Activated T-helper 1 cell treated with Interleukin-2 at 50 U/mL for 16 hours (primary cell): ENCODE measurements at places on chromosomes 12 and 14.

DNA sequence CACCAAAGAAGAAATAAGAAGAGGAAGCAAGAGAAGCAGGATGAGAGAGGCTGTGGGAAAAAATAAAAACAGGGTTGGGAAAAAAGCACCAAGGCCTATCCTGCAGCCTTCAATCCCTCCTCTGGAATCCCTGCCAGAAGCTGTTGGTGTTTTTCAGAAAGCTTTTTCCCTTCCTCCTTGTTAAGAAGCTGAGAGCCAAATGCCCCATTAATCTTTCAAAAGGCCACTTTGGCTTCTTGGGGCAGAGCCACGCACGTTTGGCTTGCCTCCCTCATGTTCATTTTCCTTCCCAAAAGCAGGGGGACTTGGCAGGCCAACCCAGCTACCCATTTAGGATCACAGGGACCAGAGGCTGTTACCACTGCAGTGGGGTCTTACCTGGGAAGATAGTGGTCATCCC is 365.3 kb downstream of the NUAK1 start:
- no peak for DNase-seq

DNA sequence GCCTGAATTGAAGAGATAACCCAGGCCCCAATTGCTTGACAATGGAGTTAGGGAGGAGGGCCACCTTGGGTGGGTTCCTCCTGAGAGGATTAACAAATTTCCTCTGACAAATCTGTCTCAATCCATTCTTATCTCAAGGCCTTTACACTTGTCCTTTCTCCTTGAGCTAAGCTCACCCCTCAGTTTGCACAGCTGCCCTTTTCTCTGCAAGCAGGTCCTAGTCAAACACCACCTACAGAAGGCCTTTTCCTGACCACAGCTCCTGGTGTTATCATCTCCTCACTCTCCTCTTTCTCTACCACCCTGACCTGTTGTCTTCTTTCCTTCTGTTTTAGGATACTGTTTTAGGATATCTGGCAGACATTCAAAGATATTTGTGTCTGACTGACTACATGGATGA is 26.4 kb upstream of the GSC start:
- DNase-seq, result no peak

DNA sequence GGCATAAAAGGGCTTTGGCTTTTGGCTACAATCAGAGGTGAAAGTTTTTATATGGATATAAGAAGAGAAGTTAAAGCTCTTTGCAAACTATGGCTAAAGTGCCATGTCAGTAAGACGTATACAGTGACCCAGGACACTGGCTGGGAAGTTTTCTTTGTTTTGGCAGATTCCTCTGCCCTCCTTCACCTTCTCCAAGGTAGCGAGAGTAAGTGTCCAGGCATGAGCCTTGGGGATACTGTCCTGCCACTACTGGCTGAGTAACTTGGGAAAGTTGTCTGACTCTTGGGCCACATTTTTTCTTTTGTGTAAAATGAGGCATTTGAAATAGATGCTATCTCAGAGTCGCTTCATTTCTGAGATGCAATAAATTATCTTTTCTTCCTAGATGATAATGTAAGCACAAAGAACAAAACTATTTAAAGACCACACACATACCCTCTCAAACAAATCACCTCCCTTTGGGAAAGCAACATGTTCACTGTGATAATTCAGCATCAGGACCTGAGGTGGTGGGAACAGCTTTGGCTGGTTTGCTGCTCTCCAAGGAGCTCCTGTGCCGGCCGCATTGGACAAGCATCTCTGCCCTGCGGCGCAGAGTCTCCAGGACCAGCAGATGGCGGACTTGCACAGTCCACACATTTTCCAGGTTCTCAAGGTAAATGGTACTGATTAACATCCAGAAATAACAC is 106.3 kb downstream of the PTCSC3 start:
- DNase-seq, result no peak

GRCh38 chr12:97805146-97805545 is 342.5 kb downstream of the RMST start:
- no peak for DNase-seq

DNA sequence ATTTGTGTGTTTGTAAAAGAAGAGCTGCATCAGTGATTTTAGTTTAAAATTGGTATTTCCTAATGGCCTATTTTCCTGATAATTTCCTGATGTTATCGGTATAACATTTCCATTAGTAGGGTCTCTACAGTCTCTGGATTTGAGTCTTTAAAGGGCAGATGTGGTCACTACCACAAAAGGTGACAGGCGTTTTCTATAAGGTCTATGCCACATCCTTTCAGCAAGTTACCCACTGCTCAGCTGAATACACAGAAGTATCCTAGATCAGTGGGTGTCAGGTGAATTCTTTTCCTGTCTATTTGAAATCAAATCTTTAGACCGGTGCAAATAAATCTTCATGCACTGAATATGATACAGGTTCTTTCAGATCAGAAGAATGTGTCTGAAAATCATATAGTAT is 90.2 kb downstream of the LIN7A start:
- DNase-seq, result no peak

DNA sequence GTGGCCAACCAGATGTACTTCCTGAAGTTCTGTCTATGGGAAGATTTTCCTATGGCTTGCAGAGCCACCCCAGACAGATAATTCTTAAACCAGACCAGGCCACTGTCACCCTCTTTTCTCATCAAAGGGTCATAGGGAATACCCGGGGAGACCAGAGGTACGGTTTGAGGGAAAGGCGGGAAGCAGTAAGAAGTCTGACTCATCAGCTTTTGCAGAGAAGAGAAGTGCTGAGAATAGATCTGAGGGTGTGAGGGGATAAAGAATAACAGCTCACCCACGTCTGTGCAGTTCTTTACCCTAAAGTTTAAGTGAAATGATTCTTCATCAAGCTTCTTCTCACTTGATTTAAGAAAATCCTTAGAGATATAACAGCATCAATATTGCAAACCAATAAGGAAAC is 21.3 kb upstream of the POC1B start:
- no peak for DNase-seq

- no peak for DNase-seq
Observed at GRCh38 chr12:107681455-107681835, 4.2 kb upstream of the PWP1 start.

DNA sequence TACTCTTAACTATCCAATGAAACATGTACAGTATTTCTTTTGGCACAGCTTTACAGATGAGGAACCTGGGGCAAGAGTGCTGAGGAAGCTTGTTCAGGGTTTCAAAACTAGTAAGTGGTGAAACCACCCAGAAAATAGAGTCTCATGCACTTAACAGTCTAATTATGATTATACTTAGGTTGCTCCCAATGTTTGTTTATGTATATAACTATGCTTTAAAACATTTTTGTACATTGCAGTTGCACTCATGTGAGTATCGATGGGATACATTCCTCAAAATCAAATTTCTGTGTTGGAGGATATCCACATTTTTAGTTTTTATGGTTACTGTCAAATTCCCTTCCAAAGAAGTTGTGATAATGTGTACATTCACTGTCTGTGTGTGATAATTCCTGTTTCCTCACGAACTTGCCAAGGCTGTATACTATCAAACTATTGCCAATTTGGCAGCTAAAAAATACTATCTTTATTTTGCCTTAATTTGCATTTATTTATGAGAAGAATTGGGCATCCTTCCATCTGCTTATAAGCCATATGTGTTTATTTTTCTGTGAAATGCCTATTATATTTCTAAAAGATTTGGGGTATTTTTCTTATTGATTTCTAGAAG is 143.9 kb upstream of the SSTR1 start:
- no peak for DNase-seq

DNA sequence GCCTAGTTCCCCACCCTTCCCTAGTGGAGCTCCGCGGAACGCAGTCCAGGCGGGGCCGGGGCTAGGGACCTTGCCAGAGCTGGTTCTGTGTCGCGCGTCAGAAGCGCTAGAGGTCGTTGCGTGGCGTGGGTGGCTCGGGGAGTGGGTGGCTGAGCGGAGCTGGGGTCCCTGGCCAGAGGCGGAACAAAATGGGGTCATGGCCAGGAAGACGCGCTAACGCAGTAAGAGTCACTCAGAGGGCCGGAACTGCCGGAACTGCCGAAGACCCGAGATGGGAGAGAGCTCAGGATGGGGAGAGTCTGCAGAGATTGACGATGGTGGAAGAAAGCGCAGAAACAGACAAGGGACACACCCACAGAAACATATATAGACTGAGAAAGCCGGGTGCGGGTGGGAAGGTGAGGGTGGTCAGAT is 4.8 kb downstream of the DGKA start:
- no peak for DNase-seq

DNA sequence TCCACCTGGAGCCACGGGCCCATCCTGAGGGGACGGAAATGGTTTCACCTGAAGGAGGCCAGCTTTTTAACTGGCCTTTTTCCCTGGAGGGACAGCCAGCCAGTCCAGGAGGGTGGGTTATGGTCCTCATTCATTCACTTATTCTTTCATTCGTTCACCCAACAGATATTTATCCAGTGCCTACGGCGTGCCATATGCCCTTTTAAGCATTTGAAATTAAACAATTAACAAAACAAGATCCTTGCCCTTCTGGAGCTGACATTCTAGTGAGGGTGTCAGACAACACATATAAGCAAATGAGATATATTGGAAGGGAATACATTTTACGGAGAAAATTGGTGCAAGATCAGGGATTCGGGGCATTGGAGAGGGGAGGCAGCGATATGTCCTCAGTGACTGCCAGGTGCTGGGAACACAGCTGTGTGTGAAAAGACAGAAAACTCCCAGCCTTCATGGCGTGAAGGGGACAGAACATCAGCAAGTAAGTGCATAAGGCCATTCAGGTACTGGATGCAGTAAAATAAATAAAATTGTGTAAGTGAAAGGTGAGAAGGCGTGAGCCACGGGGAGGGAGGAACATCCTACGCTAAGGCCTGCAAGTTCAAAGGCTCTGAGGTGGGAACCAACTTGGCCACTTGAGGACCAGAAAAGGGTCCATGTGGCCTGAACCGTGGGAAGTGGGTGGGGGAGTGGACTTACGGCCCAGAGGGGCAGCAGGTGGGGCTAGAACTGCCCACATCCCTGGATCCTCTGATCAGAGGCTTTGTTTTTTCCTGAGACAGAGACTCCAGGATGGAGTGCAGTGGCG is 684 bp upstream of the ABCB9 start:
- DNase-seq, result no peak

DNA sequence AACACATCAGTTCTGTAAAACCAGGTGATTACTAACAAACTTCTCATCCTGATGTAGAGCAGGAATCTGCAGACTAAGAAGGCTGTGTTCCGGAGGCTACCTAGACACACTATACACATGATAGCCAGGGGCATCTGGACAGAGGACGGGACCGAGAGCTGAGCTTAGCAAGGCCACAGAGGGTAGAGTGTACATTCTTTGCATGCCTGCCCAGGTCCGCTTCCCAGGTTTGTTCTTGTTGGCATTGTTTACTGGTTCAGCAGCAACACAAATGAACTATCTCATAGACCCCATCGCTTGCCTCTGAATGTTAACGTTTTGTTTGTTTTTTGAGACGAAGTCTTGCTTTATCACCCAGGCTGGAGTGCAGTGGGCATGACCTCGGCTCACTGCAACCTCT is 17.7 kb upstream of the TEAD4 start:
- no peak for DNase-seq

GRCh38 chr14:75570797-75571196 is 7.6 kb upstream of the FLVCR2 start:
- no peak for DNase-seq
